ENCODE measurements at places on chromosomes 3 and 15.

GRCh38 chr3:47006145-47006651 lies 26.7 kb downstream of the NBEAL2 start:
- DNase-seq, result no peak

DNA sequence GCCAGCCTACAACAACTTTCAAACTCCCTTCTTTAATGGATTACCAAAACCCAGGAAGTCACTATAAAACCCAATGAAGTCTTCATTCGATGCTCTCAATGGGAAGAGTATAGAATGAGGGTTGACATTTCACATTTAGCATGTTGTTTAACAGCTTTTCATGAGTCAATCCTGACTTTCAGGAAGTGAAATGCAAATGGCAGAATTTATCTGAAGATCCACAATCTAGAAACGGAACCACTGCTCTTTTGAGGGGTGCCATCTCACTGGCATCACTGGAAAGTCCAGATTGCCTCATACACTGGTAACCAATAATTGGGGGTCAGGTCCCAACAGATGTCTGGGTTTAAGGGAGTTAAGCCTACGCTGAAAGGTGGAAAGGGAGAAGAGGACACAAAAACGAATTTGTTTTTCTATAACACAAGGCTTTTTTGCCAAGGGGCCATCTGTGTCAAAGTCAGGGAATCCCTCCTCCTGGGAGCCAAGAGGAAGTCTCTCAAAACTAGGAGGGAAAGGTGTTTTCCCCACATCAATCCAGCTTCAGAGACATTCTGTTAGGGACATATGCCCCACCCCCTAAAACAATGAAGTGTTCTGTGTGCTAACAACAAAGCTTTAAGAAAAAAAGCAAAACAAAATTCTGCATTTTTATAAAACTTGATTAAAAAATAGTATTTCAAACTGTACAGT lies 12.0 kb upstream of the ATP1B3 start:
- no peak for DNase-seq

GRCh38 chr3:116614795-116615362 lies 94.7 kb upstream of the TUSC7 start:
- DNase-seq, result no peak

- DNase-seq, result no peak
Observed at GRCh38 chr3:144843099-144843498, 871.5 kb downstream of the DIPK2A start.

- DNase-seq, result no peak
Observed at GRCh38 chr3:152097120-152097519, 171.6 kb upstream of the MBNL1 start.

DNA sequence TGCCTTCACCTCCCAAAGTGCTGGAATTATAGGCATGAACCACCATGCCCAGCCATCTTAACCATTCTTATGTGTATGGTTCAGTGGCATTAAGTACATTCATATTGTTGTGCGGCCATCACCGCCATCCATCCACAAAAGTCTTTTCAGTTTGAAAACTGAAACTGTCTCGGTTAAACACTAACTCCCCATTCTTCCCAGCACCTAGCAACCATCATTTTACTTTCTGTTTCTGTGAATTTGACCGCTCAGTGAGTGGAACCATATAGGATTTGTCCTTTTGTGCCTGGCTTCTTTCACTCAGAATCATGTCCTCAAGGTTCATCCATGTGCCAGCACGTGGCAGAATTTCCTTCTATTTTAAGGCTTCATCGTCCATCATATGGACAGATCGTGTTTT lies 5.8 kb downstream of the MCM2 start:
- DNase-seq, result no peak

DNA sequence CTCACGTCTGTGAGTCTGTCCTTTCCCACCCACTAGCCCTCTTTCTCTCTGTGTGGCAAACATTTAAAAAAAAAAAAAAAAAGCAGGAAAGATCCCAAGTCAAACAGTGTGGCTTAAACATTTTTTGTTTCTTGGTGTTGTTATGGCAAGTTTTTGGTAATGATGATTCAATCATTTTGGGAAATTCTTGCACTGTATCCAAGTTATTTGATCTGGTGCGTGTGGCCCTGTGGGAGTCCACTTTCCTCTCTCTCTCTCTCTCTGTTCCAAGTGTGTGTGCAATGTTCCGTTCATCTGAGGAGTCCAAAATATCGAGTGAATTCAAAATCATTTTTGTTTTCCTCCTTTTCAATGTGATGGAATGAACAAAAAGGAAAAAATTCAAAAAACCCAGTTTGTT lies 97.7 kb downstream of the GAP43 start:
- no peak for DNase-seq

- no peak for DNase-seq
Observed at GRCh38 chr15:90735923-90736322, 18.8 kb downstream of the BLM start.

- DNase-seq, result no peak
Observed at GRCh38 chr15:65401611-65402240, 21.0 kb downstream of the IGDCC4 start.

DNA sequence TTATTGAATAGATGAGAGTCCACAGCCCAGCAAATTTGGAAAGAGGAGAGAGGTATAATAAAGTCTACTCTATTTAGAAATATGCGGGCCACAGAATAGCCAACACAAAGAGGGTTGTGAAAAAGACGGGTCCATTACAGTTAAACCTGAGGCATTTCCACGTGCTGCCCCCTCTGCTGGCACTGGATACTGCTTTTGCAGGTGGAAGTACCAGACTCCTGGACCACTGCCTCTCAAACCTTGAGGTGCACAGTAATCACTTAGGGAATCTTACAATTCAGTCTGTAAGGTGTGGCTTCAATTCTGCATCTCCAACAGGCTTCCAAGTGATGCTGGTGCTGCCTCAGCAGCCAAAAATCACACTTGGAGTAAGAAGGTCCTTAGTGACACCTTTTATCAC lies 3.0 kb upstream of the TFDP2 start:
- DNase-seq, result no peak

DNA sequence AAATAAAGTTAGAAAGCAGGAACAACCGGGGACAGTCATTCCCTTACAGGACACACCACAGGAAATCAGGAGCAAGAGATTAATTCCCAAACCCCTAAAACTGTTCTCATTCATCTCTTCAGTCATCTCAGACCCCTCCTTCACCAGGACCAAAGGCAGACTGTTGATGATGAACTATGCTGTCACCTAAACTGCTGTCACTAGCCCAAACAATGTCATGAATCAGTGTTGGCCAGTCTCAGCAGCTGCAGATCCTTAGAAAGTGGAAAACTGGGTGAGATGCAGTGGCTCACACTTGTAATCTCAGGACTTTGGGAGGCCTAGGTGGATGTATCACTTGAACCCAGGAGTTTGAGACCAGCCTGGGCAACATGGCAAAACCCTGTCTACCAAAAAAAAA lies 909.6 kb downstream of the ROBO1 start:
- no peak for DNase-seq

DNA sequence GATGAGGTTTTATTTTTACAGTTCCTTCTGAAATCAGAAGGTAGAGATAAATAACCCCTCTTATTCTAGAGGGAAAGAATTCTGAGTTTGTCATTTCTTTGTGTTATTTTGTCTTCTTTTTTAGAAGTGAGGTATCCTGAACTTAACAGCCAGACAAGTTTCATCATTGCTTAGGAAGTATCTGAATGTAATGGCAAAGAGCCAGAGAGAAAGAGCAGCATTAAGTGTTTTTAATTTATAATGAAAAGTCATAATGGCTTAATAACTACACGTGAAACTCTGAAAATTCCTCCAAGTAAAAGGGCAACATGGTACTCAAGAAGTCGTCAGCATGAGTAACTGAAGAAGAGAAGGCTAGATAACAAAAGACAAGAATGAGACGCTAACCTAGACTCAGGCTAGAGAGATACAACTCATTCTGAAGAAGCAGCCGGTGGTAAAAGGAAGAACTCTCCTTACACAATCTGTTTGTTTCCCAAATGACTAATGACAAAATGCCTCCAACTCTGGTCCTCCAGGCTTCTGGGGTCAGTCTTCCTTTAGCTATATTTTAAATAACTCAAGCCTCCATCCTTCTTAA lies 116.2 kb upstream of the NECTIN3 start:
- no peak for DNase-seq

- no peak for DNase-seq
Observed at GRCh38 chr15:23385886-23386430, 31.4 kb downstream of the GOLGA8S start.

DNA sequence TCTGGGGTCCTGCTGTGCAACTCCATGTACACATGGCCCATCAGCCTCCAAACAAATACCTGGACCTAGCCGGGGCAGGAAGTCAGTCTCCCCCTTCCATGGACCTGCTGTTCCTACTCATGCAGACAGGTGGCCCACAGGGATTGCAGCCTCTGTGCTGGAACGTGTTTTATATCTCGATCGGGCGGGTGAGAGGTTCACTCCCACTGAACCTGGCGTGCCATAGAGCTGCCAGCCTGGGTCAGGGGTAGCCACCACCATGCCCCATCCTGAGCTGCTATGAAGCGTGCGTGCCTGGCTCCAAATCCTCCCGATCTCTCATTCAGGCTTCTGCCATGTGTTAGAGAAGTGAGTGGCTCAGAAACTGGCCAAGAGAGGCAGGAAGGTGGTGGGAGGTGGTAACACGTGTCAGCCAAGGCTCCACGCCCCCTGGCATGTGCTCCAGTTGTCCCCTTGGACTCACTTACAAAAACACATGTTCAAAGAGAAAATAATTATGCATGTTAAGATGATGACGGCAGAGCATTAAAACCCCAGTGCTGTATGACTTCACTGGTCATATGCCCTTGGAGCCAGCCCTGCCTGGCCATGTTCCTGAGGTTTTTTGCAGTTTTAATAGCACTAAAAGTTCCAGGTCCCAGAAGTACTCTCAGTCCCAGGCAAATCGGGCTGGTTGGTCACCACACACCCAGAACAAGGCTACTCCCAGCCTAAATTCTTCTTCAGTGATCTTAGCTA lies 30.6 kb downstream of the CTSH start:
- DNase-seq, result no peak

DNA sequence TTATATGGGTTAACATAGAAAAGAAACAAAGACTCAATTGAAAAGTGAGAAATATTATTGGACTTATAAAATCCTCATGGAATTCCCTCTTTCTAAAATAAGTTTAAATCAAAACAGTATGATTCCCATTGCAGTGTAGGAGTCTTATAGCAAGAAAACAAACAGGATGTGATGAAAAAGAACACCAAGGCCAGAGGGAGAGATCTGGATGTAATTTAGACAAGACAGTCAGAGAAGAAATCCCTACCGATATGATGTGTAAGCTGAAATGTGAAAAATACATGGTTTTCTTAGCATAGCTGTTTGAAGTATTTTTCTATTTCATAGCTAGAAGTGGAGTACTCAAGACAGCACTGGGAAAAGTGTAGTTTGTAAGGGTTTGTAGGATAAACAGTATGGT lies 521.5 kb downstream of the RSL24D1 start:
- peak; percentile 32 for DNase-seq

- no peak for DNase-seq
Observed at GRCh38 chr15:95085056-95085455, 853.7 kb downstream of the MCTP2 start.

GRCh38 chr15:90266485-90266884 lies 1.0 kb downstream of the NGRN start:
- no peak for DNase-seq

- no peak for DNase-seq
Observed at GRCh38 chr15:98842192-98842972, 165.2 kb downstream of the PGPEP1L start.

GRCh38 chr3:125017406-125017805 lies 38.4 kb downstream of the HEG1 start:
- no peak for DNase-seq
